MG63 (cell line): ENCODE measurements at places on chromosomes 12 and 14. TPM values are rescaled to one million over a fixed set of nuclear protein-coding genes. Genes with fewer than 3 reads are reported as not detected.

PA2G4 gene
- 329 and 467 TPM in 2 replicates for total RNA-seq

GRCh38 chr12:98999559-98999958, 354.5 kb downstream of the APAF1 start:
- DNase-seq = no peak

DNA sequence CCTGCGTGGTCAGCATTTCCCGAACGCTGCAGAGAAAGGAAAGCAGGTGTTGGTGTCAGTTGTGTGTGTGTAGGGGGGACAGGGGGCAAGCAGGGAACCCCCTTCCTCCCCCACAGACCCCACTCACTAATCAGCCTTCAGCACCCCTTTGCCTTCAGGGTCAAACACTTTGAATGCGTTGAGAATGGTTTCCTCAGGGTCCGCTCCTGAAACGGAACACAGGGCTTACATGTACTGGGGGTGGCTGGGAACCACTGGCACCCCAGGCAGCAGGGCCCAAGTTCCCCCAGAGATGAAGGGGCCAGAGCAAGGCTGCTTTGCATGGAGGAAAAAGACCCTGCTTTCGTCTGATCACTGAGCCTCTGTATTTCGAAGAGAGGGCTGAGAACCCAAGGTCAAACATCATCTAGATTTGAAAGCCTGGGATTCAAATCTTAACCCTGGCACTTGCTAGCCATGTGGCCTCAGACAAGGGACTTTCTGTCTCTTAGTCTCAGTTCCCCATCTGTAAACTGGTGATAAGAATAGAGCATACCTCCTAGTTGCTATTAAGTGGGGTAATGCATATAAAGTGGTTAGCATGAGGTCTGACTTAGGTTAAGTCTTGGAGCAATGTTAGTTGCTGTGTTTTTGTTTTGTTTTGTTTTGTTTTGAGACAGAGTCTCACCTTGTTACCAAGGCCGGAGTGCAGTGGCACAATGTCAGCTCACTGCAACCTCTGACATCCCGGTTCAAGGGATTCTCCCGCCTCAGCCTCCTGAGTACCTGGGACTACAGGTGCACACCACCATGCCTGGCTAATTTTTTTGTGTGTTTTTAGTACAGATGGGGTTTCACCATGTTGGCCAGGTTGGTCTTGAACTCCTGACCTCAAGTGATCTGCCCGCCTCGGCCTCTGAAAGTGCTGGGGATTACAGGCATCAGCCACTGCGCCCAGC, 7.0 kb downstream of the MYL2 start:
- DNase-seq = no peak

GRCh38 chr14:79544698-79545070, 666.6 kb downstream of the DIO2 start:
- DNase-seq = peak; percentile 30

GRCh38 chr14:100622708-100623485, 35.7 kb upstream of the BEGAIN start:
- no peak for DNase-seq

- no peak for DNase-seq
These were observed 120.4 kb upstream of the TMCC3 start for GRCh38 chr12:94770791-94771190.

DNA sequence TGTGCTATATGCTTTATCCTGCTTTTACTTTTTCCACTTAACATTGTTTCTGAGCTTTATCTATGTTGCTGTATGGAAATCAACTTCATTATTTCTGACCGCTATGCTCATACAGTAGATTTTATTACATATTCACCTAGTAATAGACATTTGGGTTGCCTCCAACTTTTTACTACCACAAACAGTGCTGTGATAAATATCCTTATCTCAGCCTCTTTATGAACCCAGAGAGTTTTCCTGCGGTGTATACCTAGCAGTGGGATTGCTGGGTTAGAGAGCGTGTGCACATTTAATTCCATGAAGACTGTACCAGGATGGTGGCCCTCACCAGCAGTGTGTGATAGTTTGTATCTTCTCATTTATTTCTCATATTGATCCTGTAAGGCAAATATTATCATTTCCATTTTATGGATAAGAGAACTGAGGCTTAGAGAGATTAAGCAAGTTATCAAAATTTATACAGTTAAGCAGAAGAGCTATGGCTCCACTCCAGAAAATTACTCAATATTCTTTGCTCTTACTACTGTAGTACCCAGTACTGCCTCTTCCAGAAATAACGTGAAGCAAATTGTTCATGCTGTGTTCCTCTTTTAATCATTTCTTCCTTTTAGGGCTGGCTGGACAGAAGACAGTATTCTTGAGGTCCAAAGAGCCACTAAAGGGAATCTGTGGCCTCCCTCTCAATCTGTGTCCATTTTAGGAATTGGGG, 26.3 kb upstream of the CISTR start:
- DNase-seq = no peak

DNA sequence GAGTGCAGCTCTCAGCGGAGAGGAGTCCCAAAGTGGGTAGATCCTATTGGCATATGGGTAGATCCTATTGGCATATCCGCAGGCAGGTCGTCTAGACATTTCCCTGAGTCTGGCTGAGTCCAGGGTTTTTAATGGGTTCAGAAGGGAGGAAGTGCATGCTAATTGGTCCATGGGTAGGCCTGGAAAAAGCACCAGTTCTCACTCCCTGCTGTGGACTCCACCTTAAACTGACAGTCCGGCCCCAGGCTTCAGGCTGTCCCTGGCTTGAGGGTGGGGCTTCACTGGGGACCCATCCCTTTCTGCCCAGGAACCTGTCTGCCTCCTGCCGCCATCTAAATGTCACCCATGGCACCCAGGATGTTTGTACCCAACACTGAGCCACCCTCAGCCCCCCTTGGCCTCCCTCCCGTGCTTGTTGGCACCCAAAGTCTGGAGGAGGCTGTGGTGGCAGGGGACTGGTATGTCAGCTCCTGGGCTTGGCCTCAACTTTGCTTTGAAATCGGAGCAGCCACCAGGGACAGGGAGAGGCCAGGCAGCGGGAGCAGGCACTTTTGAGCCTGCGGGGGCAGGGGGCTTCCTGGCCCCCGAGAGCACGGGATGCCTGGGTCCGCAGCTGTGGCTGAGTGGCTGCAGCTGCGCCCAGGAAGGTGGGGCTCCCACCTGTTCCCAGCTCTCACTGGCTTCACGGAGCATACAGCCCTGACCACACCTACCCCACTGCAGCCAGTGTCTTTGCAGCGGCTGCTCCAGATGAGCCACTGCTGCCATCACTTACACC, 29.6 kb upstream of the YAF2 start:
- DNase-seq = no peak

CFAP251 gene
- 0.74 and 1.7 TPM in 2 replicates for total RNA-seq

- no peak for DNase-seq
These were observed 177.6 kb downstream of the CALM1 start for GRCh38 chr14:90574188-90575131.
